ENCODE measurements at places on chromosomes 2 and 18.

GRCh38 chr18:45276878-45277277 is 338.4 kb upstream of the SLC14A2 start:
- no peak for DNase-seq

GRCh38 chr2:200615247-200615646 is 29.4 kb downstream of the AOX1 start:
- no peak for DNase-seq

DNA sequence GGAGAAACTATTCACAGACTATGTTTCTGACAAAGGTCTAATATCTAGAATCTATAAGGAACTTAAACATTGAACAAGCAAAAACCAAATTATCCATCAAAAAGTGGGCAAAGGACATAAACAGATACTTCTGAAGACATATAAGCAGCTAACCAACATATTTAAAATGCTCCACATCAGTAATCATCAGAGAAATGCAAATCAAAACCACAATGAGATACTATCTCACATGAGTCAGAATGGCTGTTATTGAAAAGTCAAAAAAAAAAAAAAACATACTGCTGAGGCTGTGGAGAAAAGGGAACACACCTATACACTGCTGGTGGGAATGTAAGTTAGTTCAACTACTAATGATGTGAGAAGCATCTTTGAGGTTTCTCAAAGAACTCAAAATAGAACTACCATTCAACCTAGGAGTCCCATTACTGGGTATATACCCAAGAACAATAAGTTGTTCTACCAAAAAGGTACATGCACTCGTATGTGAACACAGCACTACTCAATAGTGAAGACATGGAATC is 220.4 kb upstream of the TFPI start:
- DNase-seq: no peak

DNA sequence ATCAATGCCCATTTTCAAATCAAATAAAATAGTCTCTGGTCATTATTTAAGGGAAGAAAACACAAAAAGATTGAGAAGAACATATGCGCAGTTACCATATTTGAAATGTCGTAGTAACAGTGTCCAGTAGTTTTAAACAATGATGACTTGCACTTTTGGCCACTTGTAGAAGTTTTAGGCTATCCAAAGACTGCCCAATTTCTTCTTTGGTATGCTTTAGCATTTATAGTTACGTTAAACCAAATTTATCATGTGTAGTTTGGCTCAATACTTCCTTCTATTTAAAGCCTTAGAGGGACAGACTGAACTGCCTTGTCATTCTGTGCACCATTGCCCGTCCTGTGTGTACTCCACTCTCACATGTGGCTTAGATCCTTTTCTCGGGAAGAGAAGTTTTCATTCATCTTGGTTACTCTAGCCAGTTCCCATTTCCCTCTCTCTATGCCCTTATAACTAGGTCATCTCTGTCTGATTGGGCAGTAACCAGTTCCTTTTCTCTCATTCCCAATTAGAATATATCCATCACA is 84.8 kb upstream of the TTN start:
- no peak for DNase-seq

GRCh38 chr2:66494708-66495107 is 59.8 kb downstream of the MEIS1 start:
- no peak for DNase-seq

DNA sequence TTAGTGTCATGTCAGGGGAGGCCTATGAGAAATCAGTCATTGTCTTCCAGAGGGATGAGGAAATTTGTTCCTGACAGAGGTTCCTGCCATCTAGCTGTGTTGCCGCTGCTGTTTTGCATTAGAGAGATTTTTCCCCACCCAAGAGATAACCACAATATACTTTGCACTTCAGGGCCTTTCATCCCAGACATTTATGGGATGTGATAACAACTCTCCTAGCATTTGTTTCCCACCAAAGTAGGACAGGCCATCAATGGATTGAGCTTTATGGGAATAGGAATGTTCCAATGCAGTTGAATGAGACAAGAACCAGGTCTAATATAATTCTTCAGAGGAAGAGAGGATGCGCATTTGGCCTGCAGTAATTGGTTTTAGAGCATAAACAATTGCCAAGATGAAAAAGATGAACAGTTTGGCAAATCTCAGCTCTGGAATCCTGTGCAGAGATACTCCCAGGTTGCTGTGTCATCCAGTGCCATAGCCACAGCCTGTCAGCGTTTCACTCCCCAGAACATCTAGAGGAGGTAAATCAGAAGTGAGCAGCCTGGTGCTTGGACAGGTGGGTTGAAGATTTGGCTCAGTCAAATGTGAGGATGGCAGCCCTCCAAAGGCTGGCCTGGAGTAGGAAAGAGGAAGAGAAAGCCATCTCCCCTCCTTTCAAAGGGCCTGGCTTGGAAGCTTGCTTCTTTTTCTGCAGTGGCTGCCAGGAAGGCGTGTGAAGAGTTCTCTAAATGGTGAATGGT is 93.7 kb upstream of the SETBP1 start:
- no peak for DNase-seq

- no peak for DNase-seq
Measured at GRCh38 chr2:177030451-177031105, 182.0 kb upstream of the HNRNPA3 start.

DNA sequence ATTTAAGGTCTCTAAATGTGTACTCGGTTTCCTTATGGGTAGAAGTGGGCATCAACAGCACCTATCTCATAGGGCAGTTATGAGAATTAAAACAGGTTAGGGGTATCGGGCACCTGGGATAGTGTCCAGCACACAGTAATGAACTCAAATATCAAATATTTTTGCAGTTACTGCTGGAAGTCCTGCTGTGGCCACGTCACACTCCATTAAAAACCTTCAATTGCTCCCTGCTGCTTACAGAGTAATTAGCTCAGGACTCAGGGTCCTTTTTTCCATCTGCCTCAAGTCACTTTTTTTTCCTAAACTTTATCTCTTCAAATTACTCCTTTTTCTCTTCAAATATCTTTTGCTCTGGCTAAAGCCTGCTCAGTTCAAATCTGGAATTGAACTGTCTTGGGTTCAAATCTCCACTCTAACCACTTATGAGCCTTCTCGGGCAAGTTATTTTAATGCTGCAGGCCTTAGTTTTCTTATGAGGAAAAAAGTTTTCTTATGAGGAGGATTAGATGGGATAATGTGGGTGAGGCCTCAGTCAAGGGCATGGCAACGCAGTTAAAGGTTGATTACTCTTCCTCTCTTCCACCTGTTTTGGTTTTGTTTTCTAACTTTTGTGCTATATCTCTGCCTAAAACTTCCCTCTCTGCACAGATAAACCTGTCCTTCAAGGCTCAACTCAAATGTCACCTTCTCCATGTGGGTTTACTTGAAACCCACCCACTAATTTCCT is 36.6 kb downstream of the SPRED2 start:
- no peak for DNase-seq

- no peak for DNase-seq
Measured at GRCh38 chr2:98464772-98465310, 20.2 kb downstream of the INPP4A start.

GRCh38 chr2:43127208-43127940 is 99.0 kb downstream of the ZFP36L2 start:
- DNase-seq: peak; percentile 76

- no peak for DNase-seq
Measured at GRCh38 chr18:32200766-32201165, 10.9 kb downstream of the MEP1B start.

DNA sequence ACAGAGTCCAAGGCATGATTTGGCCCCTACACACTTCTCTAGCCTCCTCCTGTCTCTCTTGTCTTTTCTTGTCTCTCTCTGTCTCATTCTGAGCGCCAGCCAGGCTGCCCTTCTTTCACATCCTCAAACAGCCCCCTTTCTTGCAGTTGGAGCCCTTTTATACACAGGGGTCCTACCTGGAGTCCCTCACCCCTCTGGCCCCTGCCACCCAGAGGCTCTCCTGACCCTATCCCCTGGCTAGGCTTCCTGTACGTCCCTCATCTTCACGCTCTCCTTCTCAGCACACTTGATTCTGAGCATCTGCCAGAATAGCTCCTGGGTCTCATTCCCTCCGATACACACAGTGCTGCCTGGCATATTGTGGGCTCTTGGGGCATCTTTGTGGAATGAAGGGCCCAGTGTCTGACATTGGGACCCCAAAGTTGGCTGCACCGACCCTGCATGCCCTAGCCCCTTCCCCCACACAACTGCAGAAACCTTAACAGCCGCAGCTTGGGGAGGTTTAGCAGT is 261.9 kb downstream of the DYSF start:
- no peak for DNase-seq

DNA sequence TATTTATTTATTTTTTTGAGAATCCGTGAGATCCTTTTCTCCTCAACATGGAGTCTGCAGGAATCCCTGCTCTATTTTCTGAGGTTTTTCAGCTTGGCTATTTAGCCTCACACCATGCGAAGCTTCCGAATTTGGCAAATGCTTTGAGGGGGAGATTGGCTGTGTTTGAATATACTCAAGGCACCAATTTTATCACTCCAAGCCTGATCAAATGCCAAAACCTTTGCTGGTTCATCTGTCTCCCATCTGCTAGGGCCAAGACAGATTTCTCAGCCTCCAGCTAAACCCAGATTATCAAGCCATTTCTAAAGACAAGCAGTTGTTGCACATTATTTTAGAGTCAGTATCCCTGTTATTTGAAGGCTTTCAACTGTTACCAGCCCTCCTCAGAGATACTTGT is 295.7 kb downstream of the XIRP2 start:
- DNase-seq: no peak

DNA sequence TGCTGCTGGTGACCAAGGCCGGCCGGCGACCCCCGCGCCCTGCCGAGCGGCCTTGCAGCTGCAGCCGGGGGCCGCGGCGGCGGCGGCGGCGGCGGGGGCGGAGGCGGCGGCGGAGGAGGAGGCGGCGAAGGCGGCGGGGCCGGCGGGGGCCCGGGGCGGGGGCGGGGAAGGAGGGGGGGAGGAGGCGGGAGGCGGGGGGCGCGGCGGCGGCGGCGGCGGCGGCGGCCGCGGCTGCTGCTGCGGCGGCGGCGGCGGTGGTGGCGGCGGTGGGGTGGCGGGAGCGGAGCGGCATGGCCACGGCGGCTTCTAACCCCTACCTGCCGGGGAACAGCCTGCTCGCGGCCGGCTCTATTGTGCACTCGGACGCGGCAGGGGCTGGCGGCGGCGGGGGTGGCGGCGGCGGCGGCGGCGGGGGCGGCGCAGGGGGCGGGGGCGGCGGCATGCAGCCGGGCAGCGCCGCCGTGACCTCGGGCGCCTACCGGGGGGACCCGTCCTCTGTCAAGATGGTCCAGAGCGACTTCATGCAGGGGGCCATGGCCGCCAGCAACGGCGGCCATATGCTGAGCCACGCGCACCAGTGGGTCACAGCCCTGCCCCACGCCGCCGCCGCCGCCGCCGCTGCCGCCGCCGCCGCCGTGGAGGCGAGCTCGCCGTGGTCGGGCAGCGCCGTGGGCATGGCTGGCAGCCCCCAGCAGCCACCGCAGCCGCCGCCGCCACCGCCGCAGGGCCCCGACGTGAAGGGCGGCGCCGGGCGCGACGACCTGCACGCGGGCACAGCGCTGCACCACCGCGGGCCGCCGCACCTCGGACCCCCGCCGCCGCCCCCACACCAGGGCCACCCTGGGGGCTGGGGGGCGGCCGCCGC is 1.5 kb downstream of the POU3F3 start:
- no peak for DNase-seq

GRCh38 chr2:241140445-241140840 is 8.8 kb downstream of the PASK start:
- DNase-seq: no peak

GRCh38 chr2:42921721-42922120 is 129.3 kb upstream of the HAAO start:
- no peak for DNase-seq

- DNase-seq: no peak
Measured at GRCh38 chr2:72191441-72191840, 43.8 kb upstream of the CYP26B1 start.

- no peak for DNase-seq
Measured at GRCh38 chr2:137969418-137969765, 5.1 kb downstream of the HNMT start.

All from activated CD4-positive, CD25-positive, alpha-beta regulatory T cell (primary cell).